Immature natural killer cell (primary cell): ENCODE measurements at places on chromosomes 5 and 9.

DNA sequence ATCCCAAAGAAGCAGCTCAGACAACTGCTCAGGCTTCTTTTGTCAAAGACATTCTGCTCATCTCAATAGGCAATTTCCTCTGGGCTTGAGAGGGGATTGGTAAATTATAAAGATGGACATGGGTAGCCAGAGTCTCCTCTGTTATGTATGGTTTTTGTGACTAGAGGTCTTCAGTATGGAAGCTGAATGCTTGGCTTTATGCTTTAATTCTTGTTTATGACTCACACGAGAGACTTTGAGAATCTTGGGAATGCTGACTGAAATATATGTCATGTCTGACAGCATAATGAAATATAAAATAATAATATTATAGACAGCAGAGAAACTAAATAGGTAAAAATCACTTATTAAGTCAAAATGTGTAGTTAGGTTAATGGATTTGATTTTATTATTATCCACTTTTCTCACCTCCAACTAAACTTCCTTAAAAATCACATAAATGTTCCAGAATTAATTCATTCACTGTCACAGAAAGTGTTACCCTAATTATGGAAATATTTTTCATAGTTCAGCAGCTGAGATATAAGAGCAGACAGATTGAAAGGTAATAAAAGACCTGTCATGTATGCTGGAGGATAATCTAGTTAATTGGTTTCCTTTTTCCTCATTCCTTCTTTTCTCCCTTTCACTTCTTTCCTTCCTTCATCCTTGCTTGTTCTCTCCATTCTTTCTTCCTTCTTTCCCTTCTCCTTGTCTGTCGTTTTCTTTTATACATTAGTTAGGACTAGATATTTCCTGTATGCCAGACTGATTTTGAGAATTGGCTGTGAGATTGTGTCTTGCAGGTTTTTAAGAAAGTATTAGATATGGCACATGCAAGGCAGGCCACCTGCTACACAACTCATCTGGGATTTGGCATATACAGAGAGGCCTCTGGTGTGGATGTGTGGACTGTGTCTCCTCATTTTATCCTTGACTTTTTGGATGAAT, 1866.1 kb upstream of the NUDT12 start:
- H3K27ac ChIP-seq, result no peak overlapping the region
- no peaks in the 10 kb centered on the region for H3K27me3 ChIP-seq
- no peaks in the 10 kb centered on the region for H3K4me1 ChIP-seq

DNA sequence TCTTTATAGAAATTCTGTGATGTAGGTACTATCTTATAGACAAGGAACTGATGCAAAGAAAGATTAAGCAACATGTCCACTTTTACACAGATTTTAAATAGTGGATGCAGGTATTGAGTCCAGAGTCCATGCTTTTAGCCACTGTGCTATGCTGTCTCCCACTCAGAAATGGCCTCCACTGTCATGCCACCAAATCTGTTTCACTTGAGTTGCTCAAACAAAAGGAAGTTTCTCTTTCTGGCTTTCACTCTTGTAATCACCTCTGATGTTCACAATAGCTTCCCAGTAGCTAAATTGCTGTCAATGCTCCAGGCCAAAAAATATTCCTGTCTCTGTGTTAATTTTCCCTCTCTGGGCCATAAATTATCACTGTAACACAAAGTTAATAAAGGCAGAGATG, 77.0 kb upstream of the RASA1 start:
- peaks cover 31% of the 10 kb centered on the region for H3K4me1 ChIP-seq
- H3K27ac ChIP-seq, result no peak overlapping the region
- no peak overlapping the region for H3K4me3 ChIP-seq
- DNase-seq, result no peak
- no peaks in the 10 kb centered on the region for H3K27me3 ChIP-seq

GRCh38 chr9:122402403-122402871, 31.6 kb downstream of the PTGS1 start:
- H3K27ac ChIP-seq, result no peak overlapping the region
- no peaks in the 10 kb centered on the region for H3K36me3 ChIP-seq
- H3K4me1 ChIP-seq, result no peaks in the 10 kb centered on the region
- H3K4me3 ChIP-seq, result no peak overlapping the region
- H3K27me3 ChIP-seq, result peaks cover 21% of the 10 kb centered on the region

GRCh38 chr9:7844242-7844641, 44.7 kb upstream of the DMAC1 start:
- peak; percentile 45 for DNase-seq
- H3K27ac ChIP-seq, result no peak overlapping the region
- H3K36me3 ChIP-seq, result no peaks in the 10 kb centered on the region

DNA sequence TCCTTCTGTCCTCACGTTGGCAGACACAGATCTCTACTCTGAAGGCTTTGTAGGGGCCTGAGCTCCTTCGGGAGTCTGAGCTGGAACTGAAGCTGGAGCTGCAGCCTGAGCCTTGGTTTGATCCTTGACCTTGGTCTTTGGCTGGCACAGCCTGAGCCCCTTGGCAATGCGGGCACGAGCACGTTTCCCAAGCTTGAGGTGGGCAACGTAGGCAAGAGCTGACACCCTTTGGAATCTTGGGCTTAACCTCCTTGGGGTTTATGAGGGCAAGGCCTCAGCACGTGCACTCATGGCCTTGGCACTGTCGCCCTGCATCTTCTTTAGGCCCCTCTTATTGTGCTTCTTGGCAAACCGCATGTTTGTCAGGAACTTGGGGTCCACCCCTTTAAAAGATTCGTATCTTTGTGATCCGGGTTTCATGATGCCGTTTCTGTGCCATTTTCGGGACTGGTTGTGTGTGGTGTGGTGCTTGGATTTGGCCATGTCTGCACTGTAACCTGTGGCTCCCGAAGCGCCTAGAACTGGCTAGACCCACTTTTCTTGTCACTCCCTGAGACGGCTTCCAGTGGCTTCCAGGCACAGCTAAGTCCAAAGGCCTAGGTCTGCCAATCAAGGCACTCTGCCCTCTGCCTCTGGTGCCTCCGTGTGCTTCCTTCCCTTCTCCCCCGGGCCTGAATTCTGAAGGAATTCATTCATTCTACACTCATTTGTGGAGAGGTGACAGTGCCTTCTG, 1.4 kb downstream of the SUSD1 start:
- peaks cover 93% of the 10 kb centered on the region for H3K4me1 ChIP-seq
- peaks cover 15% of the 10 kb centered on the region for H3K27me3 ChIP-seq
- DNase-seq, result no peak
- peak overlapping the region; percentile 97 for H3K27ac ChIP-seq

DNA sequence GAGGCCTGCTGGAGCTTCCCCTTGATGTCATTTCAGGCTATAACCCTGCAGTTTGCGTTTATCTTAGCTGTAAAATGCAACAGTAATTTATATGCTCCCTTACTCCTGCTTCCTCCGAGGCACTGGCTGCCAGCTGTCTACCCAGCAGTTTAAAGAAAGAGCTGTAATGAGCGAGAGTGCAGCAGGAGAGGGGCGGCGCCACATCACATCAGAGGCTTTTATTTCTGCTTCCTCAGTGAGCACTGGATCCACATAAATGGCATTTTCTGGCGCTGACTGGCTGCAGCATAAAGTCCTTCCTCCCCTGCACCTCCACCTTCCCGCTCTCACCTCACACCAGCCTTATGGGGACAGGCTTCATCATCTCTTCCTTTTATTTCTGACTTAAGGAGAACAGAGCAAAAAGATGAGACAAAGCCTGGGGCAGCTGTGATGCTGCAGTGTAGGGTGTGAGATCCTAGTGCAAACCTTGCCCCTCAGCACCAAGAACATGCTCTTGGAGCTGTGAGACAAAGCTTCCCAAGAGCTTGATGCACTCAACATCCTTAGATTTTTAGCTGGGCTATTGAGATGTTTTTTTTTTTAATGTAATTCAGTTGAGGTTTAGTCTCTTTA, 829.6 kb upstream of the ZNF608 start:
- H3K4me1 ChIP-seq, result no peaks in the 10 kb centered on the region
- H3K27ac ChIP-seq, result no peak overlapping the region
- H3K27me3 ChIP-seq, result no peaks in the 10 kb centered on the region
- H3K4me3 ChIP-seq, result no peak overlapping the region

GRCh38 chr5:176466245-176466871, 18.2 kb downstream of the FAF2 start:
- no peaks in the 10 kb centered on the region for H3K36me3 ChIP-seq
- H3K27me3 ChIP-seq, result no peaks in the 10 kb centered on the region
- H3K27ac ChIP-seq, result peak overlapping the region; percentile 33
- no peak for DNase-seq
- no peak overlapping the region for H3K4me3 ChIP-seq
- H3K4me1 ChIP-seq, result peaks cover 16% of the 10 kb centered on the region

GRCh38 chr9:88593537-88594185, 58.7 kb downstream of the NXNL2 start:
- DNase-seq, result peak; percentile 43
- H3K27me3 ChIP-seq, result peaks cover 1% of the 10 kb centered on the region
- H3K27ac ChIP-seq, result no peak overlapping the region
- H3K4me1 ChIP-seq, result peaks cover 9% of the 10 kb centered on the region
- no peaks in the 10 kb centered on the region for H3K36me3 ChIP-seq

DNA sequence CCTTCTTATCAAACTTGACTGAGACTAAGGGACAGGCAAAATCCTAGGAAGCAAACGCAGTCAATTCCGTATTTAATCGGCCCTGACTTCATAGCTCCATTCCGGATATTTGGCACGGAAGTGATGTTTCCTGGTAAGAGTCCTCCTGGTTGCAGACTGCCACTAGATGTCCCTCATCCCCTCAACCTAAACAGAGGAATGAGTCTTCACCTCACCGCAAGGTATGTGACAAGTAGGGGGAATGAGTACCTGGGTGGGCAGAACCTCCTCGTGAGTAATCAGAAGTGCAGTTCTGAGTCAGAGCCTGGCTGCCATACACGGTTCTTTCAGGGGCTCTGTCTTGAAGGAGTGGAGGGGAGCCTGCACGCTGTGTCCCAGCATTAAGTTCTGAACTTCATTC, 173.6 kb downstream of the MUSK start:
- DNase-seq, result no peak
- no peaks in the 10 kb centered on the region for H3K4me1 ChIP-seq
- no peak overlapping the region for H3K4me3 ChIP-seq
- no peaks in the 10 kb centered on the region for H3K36me3 ChIP-seq

DNA sequence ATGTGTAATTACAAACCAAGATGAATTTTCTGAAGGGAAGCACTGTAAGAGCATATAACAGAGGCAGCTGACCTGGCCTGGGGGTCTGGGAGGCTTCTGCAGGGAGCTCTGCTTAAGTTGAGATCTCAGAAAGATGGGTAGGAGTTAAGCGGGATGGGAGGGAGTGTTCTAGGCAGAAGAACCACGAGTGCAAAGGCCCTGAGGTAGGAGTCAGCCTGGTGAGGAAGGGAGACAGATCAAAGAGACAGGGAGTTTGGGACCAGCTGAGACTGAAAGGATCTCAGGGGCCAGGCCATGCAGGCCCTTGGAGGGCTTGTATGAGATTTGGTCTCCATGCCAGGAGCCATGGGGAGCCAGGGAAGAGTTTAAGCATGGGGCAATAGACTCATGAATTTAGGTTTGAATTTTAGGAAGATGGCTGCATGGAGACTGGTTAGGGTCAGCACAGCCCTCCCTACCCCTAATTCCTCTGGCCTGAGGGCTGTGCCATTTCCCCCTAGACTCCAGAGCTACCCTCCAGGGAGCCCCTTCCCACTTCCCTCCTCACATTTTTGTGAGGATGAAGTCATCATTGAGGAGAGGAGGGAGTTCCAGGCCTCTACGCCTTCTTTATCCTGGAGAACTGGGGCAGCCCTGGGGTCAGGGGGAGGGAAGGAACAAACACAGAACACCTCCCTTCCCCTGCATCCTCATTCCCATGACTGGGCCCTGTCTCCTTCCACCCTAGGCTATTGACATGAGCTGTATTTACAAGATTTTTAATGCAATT, 4.8 kb upstream of the ARAP3 start:
- DNase-seq, result no peak
- no peaks in the 10 kb centered on the region for H3K36me3 ChIP-seq
- no peak overlapping the region for H3K27ac ChIP-seq
- H3K4me1 ChIP-seq, result peaks cover 27% of the 10 kb centered on the region
- H3K4me3 ChIP-seq, result no peak overlapping the region

- H3K27me3 ChIP-seq, result no peaks in the 10 kb centered on the region
- no peak for DNase-seq
- H3K27ac ChIP-seq, result no peak overlapping the region
- no peak overlapping the region for H3K4me3 ChIP-seq
- no peaks in the 10 kb centered on the region for H3K36me3 ChIP-seq
Observed at GRCh38 chr5:125785407-125785806, 637.8 kb upstream of the GRAMD2B start.

DNA sequence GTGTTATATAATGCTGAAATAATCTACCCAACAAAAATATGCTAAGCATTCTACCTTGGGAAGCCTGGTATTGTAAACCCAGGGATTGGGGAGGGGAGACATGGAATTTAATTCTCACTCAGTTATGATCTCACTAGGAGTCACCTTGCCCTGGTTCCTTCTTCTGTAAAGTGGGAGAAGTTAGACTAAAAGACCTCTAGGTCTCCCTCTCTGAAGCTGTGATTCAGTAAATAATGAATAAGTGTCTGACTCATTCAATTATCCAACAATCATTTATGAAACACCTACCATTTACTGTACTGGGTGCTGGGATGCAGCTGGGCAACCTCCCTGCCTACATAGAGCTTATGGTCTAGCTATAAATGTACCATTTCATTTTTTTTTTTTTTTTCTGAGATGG, 20.2 kb upstream of the SPARC start:
- H3K4me1 ChIP-seq, result no peaks in the 10 kb centered on the region
- peaks cover 2% of the 10 kb centered on the region for H3K27me3 ChIP-seq
- H3K27ac ChIP-seq, result no peak overlapping the region
- H3K36me3 ChIP-seq, result no peaks in the 10 kb centered on the region
- no peak overlapping the region for H3K4me3 ChIP-seq
- no peak for DNase-seq

DNA sequence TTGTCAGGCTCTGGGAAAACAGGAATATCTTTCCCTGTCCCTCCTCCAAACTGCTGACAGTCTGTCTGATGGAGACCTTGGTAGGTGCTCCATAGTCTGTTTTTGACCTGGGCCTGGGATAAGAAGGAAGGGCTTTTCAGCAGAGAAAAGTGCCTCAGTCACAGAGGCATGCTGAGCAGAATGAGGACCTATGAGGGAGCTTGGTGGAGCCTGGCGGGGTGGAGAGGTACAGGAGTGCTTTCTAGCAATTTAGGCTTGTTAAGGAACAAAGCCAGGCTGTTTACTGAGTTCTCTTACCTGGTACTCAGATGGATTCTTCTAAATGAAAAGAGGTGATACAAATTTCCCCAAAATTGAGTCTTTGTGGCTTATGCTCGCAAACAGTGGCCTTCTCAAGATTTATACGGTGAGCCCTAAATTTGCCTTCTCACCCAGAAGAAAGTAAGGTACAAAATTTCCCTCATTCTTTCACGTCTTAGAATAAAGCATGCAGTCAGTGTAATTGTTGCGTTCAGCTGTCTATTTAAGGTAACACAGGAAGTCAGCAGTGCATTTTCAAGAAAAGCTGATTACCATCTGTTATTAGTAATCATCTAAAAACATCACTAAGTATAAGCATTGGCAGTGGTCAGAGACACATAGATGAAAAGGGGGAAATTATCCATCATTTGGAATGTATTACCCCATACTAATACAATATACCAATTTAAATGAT, 28.6 kb upstream of the IL13 start:
- H3K27ac ChIP-seq, result peak overlapping the region; percentile 54
- peaks cover 13% of the 10 kb centered on the region for H3K36me3 ChIP-seq
- no peak for DNase-seq
- H3K4me1 ChIP-seq, result peaks cover 2% of the 10 kb centered on the region
- H3K4me3 ChIP-seq, result no peak overlapping the region
- peaks cover 3% of the 10 kb centered on the region for H3K27me3 ChIP-seq

GRCh38 chr9:16315720-16316119, 554.8 kb downstream of the BNC2 start:
- H3K27ac ChIP-seq, result no peak overlapping the region
- no peaks in the 10 kb centered on the region for H3K4me1 ChIP-seq
- no peaks in the 10 kb centered on the region for H3K36me3 ChIP-seq

- no peak overlapping the region for H3K27ac ChIP-seq
- H3K27me3 ChIP-seq, result no peaks in the 10 kb centered on the region
- no peak for DNase-seq
- H3K4me3 ChIP-seq, result no peak overlapping the region
- no peaks in the 10 kb centered on the region for H3K4me1 ChIP-seq
- no peaks in the 10 kb centered on the region for H3K36me3 ChIP-seq
Observed at GRCh38 chr5:178531786-178532185, 58.4 kb downstream of the COL23A1 start.
